ENCODE measurements at places on chromosomes 3 and 15.

DNA sequence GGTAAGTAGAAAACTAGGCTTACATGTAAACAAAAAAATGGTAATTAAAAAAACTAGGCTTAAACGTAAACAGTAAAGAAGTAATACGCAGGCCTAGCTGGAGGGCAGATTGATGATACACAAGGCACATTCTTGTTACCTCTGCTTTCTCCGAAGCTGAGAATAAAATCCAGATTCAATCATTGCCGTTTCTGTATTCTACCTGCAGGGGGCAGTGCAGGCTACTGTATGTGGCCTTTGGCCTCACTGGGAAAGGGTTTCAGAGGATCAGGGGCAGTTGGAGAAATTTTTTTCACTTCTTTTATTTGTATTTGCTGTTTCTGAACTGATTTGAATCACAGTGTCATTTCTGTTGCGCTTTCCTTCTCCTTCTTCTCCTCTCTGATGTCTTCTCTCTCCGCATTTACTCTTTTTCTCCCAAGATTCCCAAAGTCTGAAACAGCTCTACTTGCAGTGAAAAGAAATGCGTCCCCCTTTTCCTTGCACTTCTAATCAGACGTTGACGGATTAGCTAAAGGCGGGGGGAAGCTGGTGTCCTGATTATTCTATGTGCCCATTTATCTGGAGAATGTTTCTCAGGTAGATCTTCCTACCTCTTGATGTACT is 67.1 kb upstream of the MCTP2 start:
- DNase-seq: peak; percentile 73

GRCh38 chr15:96237002-96237401 is 93.5 kb upstream of the NR2F2 start:
- no peak for DNase-seq

- DNase-seq: no peak
These were observed 14.6 kb downstream of the SMAD6 start for GRCh38 chr15:66716656-66717020.

- no peak for DNase-seq
These were observed 44.9 kb upstream of the CAPN7 start for GRCh38 chr3:15161133-15161532.

DNA sequence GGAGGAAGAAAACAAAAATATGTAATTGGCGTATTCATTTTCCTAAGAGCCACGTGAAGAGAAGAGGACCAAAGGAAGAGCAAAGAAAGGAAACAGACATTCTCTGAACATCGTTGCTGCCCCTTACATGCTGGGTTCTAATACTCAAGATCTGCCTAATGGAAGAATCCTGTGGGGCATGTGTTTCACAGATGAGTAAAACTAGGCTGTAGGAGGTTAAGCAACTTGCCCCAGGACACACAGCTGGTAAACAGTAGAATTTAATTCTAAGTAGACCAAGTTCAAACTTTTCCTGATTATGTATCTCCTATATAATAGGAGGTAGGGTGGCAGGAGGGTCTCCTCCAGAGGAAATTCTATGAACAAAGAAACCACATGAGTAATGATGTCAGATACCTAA is 106.1 kb upstream of the TNFAIP8L3 start:
- DNase-seq: no peak

GRCh38 chr15:77481670-77482069 is 61.0 kb downstream of the HMG20A start:
- DNase-seq: no peak

GRCh38 chr15:98771541-98771940 is 123.2 kb downstream of the IGF1R start:
- no peak for DNase-seq

- DNase-seq: no peak
These were observed 1.6 kb downstream of the NXPE3 start for GRCh38 chr3:101780661-101781060.

- no peak for DNase-seq
These were observed 32.9 kb upstream of the OSBPL11 start for GRCh38 chr3:125628212-125628611.

DNA sequence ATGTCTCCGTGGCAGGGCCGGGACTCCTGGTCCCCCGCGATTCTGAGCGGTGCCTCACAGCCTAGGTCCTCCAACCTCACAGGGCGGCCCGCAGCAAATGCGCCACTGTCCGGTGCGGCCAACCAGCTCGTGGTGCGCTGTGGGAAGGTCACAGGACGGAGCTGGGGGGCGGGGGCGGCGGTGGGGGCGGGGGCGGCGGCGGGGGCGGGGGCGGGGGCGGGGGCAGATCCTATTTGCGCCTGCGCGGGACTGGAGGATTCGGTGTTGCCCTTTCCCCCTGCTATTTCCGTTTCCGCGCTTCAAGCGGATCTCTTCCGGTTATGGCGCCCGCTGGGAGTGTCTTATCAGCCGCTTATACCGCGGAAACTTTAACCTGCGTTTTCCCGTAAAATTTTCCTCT is 106.7 kb upstream of the SNRPN start:
- peak; percentile 7 for DNase-seq

GRCh38 chr3:87848003-87848402 is 210.8 kb downstream of the CGGBP1 start:
- DNase-seq: no peak

- DNase-seq: peak; percentile 16
These were observed 50.8 kb upstream of the PLAAT1 start for GRCh38 chr3:193190146-193190786.

DNA sequence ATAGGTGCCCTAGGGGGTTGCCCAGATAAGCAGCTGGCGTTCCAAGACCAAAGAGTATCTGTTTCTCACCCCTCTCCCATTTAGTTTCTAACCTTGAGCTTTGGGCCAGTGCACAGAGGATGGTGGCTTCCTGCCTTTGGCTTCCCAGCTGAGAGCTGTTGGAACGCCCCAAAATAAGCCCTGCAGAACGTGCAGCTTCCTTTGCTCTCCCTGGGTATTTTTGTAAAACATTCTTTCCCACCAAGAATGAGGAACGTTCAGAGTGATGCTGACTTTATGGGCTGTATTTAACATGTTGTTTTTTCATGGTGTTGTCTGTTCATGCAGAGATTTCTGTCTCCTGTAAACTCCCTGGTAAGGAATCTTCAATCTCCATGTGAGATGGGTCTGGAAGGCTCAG is 63.8 kb downstream of the LPP start:
- DNase-seq: no peak

DNA sequence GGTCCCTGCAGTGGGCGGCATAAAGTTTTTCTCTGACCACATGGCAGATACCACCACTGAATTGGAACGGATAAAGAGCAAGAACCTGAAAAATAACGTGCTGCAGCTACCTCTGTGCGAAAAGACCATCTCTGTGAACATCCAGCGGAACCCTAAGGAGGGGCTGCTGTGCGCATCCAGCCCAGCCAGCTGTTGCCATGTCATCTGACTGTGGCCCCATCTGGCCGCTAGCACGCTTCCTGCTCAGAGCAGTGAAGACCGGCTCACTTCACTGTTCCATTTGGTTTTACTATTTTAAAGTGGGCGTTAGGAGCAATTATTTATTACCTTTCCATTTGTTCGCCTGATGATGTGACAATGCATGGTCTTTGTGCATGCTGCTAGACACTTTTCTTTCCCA is 62.0 kb downstream of the SNRK start:
- no peak for DNase-seq

- no peak for DNase-seq
These were observed 104.9 kb upstream of the NEDD4 start for GRCh38 chr15:56098195-56098863.

- DNase-seq: no peak
These were observed 37.5 kb downstream of the SETMAR start for GRCh38 chr3:4340411-4341335.

DNA sequence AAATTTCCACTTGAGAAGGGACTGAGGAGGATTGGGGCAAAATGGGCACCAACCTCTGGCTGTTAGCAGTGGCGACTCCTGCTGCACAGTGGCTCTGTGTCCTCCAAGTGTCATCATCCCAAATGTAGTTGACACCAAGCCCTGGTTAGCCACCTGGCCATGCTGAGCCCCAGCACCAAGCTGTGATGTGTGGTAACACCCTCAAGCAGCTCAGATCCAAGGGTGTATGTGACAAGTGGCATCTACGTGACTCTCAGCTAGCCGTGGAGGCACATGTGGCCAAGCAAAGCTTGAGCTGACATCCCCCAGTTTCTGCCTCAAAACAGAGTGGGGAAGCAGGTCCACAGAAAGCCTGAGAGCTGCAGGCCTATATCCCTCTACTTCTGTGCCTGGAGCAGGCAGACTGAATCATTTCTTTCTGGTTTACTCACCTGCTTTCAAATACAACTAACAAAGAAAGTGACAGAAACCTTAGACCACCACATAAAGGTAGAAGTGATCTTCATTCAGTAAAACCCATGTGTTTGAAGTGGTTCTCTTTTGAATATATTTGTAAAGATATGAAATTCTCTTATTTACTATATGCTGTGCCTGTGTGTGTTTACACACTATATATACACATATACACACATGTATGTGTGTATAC is 40.0 kb downstream of the FOXP1 start:
- DNase-seq: peak; percentile 17

GRCh38 chr3:35335703-35336102 is 303.6 kb upstream of the ARPP21 start:
- DNase-seq: no peak
